ENCODE measurements at places on chromosomes 1 and 21.

- DNase-seq, result no peak
These were observed 1179.6 kb downstream of the AMY1C start for GRCh38 chr1:104929280-104929679.

GRCh38 chr21:36964827-36965719 lies 1.4 kb downstream of the HLCS start:
- no peak for DNase-seq

DNA sequence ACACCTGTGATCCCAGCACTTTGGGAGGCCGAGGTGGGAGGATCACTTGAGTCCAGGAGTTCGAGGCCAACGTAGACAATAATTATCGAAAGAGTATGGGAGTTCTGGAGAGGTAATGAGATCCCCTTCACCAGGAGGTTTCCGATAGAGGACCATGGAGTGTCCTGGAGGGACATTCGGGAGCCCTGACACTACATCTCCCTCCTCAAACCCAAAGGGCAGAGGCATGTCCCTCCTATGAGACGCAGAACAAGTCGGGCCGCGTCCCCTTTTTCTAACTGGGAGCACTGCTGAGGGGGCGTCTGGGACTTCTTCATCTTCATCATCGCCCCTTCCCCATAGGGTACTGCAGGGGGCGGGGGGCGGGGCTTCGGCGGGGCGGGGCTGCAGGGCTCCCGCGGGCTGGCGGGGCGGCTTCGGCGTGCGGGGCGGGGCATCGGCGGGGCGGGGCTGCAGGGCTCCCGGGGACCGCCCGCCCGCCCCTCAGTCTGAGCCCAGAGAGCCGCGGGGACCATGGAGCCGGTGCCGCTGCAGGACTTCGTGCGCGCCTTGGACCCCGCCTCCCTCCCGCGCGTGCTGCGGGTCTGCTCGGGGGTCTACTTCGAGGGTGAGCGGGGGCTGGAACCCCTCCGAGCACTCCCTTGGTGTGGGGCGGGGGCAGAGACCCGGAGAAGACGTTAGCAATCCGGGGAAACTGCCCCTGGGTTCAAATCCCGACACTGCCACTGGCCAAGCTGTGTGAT lies at the start of gene THEMIS2:
Gene THEMIS2, plus strand, starts transcription at position 486 of the 743 bp plus-strand sequence. Its CDS starts 28 bp downstream, at position 514.
- DNase-seq, result no peak

DNA sequence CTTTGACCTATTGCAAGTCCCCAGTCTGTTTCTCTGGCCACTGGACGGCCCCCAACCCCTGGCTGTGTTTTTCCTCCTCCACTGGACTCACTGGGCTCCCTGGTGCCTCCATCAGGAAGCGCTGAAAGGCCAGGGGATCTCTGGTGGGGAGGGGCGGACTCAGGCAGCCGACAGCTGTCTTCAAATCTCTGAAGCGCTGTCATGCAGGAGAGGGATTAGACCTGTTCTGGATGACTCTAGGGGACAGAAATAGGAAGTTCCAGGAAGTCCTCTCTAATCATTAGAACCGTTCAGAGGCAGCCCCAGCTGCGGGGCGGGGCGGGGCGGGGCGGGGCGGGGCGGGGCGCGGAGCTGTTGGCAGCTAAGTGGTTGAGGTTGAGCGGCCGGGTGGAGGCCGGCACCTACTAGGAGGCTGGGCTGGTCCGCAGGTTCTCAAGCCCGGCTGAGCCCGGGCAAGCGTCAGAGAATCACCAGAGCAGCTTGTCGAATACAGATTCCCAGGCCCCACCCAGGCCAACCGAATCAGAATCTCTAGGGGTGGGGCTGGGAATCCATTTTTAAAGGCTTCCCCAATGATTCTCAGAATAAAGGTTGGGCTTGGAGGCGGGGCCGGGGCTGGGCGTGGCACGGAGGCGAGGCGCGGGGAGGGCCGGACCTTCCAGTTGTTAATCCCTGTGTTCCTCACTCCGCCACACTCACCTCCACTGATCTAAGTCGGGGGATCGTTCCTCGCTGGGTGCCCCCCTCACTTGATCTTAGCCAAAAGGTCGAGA lies 11.4 kb upstream of the PHLDA3 start:
- no peak for DNase-seq

DNA sequence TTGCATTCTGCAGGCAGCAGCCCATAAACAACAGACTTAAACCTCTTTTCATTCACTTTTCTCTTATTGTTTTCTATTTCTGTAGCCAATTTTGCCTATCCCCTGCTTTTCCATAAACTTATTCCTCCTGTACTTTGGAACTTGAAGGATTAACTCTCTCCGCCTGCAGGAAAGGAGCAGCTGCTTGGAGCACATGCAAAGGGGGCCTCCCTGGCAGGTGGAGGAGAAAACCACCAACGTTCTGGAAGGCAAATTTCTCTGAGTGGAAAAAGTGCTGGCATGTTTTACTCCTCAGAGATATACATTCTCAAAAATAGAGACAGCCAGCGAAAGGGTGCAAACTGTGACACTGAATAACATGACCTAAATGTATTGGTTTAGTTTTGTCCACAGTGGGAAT lies 33.6 kb downstream of the RGS21 start:
- DNase-seq, result no peak

- DNase-seq, result no peak
These were observed 59.2 kb downstream of the CLSTN1 start for GRCh38 chr1:9764550-9764949.

GRCh38 chr1:215819114-215819513 lies 252.0 kb downstream of the KCTD3 start:
- no peak for DNase-seq

DNA sequence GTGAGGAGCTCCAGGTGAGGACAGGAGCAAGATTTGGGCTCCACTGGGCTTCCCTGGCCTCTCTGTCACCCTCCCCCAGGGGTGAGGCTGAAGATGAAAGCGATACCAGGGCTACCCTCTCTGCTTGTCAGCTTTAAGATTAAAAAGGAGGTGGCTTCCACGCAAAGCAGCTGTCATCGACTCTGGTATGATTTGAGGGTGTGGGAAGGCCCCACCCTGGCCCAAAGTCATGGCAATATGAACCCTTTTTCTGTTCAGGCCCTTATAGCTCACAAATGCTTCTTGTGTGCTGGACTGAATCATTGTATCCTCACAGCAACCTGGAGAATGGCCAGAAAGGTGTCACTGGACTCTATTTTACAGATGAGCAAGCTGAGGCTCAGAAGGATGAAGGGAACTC lies 41.6 kb downstream of the NUAK2 start:
- no peak for DNase-seq

GRCh38 chr1:11599891-11600576 lies 54.2 kb downstream of the FBXO2 start:
- DNase-seq, result no peak

DNA sequence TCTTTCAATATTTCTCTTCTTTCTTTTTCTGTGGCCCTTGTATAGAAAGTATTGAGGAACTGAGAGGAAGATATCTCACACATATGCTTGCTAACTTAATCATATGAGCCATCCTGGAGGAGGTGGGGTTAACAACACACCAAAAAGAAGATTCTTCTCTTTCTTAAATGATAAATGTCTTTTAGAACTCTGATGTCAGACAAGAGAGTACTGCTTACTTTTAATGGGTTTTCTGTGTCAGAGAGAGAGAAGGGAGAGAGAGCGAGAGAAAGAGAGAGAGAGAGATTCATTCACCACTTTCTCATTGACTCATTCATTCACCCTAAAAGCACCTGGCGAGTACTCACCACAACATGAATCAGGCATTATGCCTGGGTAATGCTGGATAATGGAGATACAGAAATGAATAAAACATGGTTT lies 250.3 kb upstream of the SGIP1 start:
- no peak for DNase-seq

DNA sequence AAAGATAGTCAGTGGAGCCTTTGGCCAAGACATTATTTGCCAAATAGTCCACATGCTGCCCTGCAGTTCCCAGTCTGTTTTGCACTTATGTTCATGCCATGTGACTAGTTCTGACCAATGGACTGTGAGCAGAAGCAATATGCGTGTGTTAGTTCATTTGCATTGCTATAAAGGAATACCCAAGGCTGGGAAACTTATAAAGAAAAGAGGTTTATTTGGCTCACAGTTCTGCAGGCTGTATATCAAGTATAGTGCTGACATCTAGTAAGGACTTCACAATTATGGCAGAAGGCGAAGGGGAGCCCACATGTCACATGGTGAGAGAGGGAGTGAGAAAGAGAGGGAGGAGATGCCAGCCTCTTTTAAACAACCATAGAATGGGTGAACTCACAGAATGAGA lies 193.3 kb downstream of the PTPRU start:
- DNase-seq, result no peak

DNA sequence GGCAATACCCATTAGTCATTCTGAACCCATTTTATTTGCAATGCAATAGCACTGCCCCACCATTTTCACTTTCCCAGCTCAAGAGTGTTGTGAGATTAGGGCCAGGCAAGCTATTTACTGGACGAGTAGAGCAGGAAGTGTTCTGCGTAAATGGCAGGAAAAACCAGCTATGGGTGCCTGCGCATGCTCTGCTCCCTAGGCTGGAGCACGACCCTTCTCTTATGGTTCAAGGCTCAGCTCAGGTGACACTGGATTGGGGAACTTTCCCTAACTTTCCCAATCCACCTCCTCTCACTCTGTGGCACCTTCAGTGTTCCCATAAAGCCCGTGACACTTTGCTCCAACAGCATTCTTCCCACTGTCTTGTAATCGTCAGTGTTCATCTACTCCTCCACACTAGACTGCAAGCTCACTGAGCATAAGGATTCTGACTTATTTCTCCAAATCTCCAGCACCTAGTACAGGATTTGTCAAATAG lies 3.6 kb upstream of the MAN1A2 start:
- DNase-seq, result no peak

GRCh38 chr1:207181847-207182246 lies 77.8 kb downstream of the C4BPA start:
- no peak for DNase-seq

GRCh38 chr1:183191833-183192232 lies 5.8 kb downstream of the LAMC2 start:
- peak; percentile 51 for DNase-seq

DNA sequence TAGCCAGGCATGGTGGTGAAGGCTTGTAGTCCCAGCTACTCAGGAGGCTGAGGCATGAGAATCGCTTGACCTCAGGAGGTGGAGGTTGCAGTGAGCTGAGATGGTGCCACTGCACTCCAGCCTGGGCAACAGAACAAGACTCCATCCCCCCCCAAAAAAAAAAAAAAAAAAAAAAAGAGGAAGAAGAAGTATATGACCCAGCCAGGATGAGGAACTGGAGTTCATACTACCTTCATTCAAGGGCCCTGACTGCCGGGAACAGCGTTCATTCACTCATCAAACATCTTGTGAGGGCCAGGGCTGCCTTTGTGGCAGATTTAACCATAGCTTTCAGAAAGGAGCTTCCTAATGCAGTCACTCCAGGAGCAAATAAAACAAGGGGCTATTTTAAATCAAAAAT lies 127.6 kb downstream of the MRPS6 start:
- DNase-seq, result no peak

- DNase-seq, result no peak
These were observed 4.1 kb downstream of the UQCRHL start for GRCh38 chr1:15803380-15803779.

DNA sequence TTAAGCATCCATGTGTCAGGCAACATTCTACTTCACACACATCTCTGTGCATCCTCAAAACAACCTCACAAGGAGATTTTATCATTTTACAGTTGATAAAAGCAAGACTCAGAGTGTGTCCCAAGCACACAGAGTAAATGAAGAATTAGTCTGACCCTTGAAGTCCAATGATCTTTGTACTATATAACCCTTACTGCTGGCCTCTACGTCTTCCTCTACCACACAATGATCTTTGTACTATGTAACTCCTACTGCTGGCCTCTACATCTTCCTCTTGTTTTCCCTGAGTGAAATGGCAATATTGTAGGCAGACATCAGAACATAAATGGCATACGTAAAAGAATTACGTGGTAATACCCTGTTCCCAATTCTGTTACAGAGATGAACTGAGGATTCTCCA lies 55.3 kb downstream of the AHCTF1 start:
- no peak for DNase-seq

DNA sequence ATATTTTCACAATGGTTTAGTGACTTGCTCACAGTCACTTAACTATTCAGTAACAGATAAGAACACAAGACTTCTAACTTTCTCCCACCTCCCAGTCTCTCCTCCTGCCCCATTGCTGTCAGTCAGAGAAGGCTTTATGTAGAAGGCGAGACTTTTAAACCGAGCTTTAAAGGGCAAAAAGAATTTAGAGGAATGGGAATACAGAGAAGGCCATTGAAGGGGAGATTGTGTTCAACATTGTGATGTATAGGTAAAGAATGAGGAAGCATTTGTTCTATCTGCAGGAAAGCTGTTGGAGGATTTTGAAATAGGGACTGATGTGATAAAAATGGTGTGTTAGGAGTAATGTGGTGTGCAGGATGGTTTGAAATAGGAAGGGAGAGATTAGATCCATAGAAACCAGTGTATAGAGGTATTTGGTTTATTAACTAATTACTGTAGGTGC lies 7.3 kb downstream of the POU2F1 start:
- no peak for DNase-seq

DNA sequence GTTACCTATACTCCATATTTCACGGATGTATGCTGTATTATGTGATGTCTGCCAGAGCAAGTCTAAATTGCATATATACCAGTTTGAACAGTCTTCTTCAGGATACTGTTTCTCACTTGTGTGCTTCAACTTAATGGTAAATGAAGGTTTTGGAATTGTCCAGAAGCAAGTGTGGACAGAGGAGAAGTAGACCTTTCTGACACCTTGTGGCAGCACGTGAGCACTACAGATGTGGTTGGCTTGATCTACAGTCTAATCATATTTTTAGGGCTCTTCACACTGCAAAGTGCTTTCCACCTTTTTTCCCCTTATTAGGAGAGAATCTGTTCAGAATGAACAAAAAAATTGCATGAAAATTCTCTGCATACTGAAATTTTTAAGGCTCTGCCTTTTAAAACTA lies 10.9 kb downstream of the MORC3 start:
- DNase-seq, result no peak

- no peak for DNase-seq
These were observed 105.6 kb upstream of the USH2A start for GRCh38 chr1:216528816-216529215.

DNA sequence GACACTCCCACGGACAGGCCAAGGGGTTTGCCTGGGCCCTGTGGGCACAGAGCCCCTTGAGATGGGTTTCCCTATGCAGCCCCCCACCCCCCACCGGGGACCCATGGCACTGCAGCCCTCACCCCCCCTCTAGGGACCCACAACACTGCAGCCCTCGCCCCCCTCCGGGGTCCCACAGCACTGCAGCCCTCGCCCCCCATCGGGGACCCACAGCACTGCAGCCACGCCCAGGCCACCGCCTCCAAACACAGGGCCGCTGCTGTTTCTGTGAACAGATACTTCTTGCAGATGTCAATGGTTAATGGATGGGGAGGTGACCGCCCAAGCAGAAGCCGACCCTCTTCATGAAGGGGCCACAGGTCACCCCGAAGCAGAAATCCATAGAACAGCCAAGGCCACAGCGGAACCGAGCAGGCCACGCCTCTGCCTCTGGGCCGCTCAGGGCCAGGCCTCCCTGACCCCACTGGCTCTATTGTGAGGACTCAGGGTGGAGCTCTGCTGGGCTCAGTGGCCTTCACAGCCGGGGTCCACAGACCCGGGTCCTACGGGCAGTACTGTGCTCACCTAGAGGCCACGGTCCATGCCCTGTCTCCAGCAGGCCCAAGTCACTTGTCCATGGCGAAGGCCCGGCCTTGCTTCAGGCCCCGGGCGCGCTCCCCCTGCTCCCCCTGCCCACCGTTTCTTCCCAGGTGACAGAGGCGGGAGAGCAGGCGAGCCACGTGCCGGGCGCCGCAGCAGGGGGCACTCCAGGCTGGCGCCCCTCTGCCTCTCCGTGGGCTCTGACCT lies 4.1 kb upstream of the POFUT2 start:
- no peak for DNase-seq
